ENCODE measurements at places on chromosomes 4 and X. TPM values are rescaled to one million over a fixed set of nuclear protein-coding genes. Genes with fewer than 3 reads are reported as not detected.

DNA sequence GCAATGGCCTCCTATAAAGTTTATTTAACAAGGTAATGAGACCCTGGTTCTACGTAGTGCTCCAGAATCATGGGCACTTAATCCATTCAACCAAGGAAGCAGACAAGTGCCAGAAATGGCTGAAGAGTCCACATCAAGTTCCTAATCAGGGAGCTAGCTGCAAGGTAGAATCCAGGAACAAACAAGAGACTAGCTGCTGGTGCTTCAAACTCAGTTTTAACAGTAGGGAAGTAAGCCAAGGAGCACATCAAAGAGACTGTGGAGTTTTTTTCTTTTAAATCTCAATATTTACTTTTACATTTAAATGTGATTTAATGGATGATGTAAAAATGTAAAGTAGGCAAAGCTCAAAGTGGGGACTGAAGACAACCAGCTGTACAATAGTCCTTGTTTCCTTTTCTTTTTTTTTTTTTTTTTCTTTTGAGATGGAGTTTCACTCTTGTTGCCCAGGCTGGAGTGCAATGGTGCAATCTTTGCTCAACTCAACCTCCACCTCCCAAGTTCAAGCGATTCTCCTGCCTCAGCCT, 630.4 kb downstream of the CCSER1 start:
- no peak for DNase-seq

GRCh38 chr4:87862236-87862635, 29.5 kb downstream of the MEPE start:
- DNase-seq: no peak

DNA sequence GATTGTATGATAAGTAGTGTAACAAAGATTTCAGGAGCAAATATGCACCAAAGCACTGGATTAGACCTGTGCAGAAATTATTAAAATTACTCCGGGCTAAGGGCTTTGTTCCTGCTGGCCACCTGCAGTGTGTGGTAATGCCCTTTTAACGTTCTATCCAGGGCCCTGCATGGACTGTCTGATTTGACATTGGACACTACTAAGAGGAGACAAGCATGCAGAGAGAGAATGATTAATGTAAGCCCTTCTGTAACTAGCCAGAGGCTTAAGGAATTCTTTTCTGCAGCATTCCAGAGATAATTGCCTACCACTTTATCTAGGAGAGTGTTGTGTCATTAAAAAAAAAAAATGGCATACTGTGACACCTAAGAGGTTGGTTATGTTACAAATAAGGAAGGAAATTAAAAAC, 117.0 kb downstream of the PCDH7 start:
- no peak for DNase-seq

DNA sequence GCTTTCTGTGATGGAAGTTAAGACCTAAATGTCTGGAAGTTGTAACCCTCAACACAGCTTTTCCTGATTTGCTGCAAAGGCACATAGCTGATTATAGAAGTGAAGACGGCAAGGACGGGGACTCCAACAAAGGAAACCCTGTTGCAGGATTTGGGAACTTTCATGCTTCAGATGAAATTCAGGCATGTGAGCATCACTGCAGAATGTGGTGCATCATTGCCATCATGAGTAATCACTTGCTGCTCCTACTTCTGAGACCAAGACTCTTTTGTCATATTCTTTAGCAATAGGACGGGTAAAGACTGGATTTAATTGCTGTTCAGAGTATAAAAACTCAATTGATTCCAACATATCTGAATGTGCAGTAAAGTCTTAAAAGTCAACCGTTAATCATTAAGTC, 35.8 kb downstream of the YIPF6 start:
- no peak for DNase-seq

DNA sequence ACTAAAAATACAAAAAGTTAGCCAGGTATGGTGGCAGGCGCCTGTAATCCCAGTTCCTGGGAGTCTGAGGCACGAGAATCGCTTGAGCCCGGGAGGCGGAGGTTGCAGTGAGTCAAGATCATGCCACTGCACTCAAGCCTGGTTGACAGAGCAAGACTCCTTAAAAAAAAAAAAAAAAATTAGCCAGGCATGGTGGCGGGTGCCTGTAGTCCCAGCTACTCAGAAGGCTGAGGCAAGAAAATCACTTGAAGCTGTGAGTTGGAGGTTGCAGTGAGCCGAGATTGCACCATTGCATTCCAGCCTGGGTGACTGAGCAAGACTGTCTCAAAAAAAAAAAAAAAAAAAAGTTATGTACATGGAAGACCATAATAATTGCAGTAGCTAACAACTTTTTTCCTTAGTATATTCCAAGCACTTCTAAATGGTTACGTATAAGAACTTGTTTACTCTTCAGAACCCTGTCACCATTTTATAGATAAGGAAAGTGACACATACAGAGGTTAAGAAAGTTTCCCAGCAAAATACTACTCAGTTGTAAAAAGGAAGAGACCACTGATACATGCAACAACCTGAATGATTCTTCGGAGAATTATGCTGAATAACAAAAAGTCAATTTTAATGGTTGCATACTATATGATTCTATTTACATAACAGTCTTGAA, 24.5 kb downstream of the RUFY3 start:
- DNase-seq: no peak

- no peak for DNase-seq
Measured at GRCh38 chr4:33080275-33080674, 2360.1 kb downstream of the PCDH7 start.

SEPTIN6 gene
- 67.2 TPM for total RNA-seq

BRS3 gene
- total RNA-seq: not detected

MTCP1 gene
- total RNA-seq: 4.4 TPM
